ENCODE measurements at places on chromosomes 2 and 18. TPM values are rescaled to one million over a fixed set of nuclear protein-coding genes. Genes with fewer than 3 reads are reported as not detected.

B4GALT6 gene
- polyA plus RNA-seq: not detected

MRPL19 gene
- polyA plus RNA-seq: 29.6 TPM

CACNB4 gene
- not detected for polyA plus RNA-seq

MDH1B gene
- polyA plus RNA-seq: 0.44 TPM

HRH4 gene
- 1.1 TPM for polyA plus RNA-seq

APCDD1 gene
- polyA plus RNA-seq: not detected

- no peak overlapping the region for H3K4me3 ChIP-seq
- no peaks in the 10 kb centered on the region for H3K4me1 ChIP-seq
- H3K36me3 ChIP-seq: no peaks in the 10 kb centered on the region
- H3K27ac ChIP-seq: no peak overlapping the region
- DNase-seq: no peak
These were observed 567.8 kb upstream of the KLHL29 start for GRCh38 chr2:22817197-22817596.

GRCh38 chr2:171788316-171788993, 101.2 kb downstream of the DYNC1I2 start:
- H3K36me3 ChIP-seq: peaks cover 33% of the 10 kb centered on the region
- no peaks in the 10 kb centered on the region for H3K27me3 ChIP-seq
- no peaks in the 10 kb centered on the region for H3K4me1 ChIP-seq
- no peak overlapping the region for H3K27ac ChIP-seq

- H3K4me1 ChIP-seq: no peaks in the 10 kb centered on the region
- no peak overlapping the region for H3K4me3 ChIP-seq
- DNase-seq: no peak
- no peaks in the 10 kb centered on the region for H3K27me3 ChIP-seq
- H3K27ac ChIP-seq: no peak overlapping the region
These were observed 57.1 kb upstream of the GPR45 start for GRCh38 chr2:105184420-105184819.

GRCh38 chr18:13397504-13398163, 179.1 kb downstream of the LDLRAD4 start:
- H3K36me3 ChIP-seq: no peaks in the 10 kb centered on the region
- H3K27me3 ChIP-seq: no peaks in the 10 kb centered on the region
- no peak for DNase-seq
- H3K27ac ChIP-seq: no peak overlapping the region
- H3K4me3 ChIP-seq: no peak overlapping the region

- no peak for DNase-seq
- H3K27me3 ChIP-seq: no peaks in the 10 kb centered on the region
- H3K4me1 ChIP-seq: no peaks in the 10 kb centered on the region
- no peak overlapping the region for H3K4me3 ChIP-seq
These were observed 1321.9 kb upstream of the CHAC2 start for GRCh38 chr2:52445686-52446085.

DNA sequence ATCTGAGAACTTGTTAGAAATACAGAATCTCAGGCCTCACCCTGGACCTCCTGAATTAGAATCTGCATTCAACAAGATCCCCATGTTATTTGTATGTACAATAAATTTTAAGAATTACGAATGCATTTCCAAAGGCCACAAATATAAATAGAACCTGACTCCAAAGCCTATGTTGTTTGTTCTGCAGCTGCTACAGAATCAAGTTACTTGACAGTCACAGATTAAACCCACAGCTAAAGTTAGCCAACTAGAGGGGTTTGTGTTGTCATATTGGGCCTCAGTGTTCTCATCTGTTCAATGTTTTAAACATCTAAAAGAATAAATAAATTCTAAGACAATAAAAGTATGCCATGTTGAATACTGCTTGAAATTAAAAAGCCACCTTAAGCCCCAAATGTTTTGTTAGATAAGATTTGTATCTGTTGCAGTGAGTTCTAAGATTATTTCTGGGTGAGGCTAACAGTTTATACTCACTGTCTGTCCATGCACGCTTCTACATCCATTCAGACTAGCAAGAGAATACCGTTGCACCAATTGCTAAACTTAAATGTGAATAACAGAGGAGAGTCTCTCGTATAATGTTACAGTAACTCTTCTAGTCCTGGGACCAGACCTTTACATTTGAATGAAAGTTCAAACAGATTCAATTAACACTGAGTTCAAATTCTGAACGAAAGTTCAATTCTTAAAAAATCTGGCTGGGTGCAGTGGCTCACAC, 200.4 kb downstream of the MEMO1 start:
- H3K4me3 ChIP-seq: no peak overlapping the region
- no peaks in the 10 kb centered on the region for H3K36me3 ChIP-seq
- no peak for DNase-seq
- H3K27me3 ChIP-seq: no peaks in the 10 kb centered on the region
- no peak overlapping the region for H3K27ac ChIP-seq

GRCh38 chr2:1868683-1869141, 124.4 kb upstream of the PXDN start:
- H3K27me3 ChIP-seq: no peaks in the 10 kb centered on the region
- no peak for DNase-seq
- no peak overlapping the region for H3K4me3 ChIP-seq
- no peak overlapping the region for H3K27ac ChIP-seq

- peak; percentile 83 for DNase-seq
- peak overlapping the region; percentile 97 for H3K27ac ChIP-seq
- H3K27me3 ChIP-seq: no peaks in the 10 kb centered on the region
- peaks cover 56% of the 10 kb centered on the region for H3K4me1 ChIP-seq
- H3K36me3 ChIP-seq: no peaks in the 10 kb centered on the region
These were observed 207.9 kb downstream of the ARL4C start for GRCh38 chr2:234288974-234289455.

DNA sequence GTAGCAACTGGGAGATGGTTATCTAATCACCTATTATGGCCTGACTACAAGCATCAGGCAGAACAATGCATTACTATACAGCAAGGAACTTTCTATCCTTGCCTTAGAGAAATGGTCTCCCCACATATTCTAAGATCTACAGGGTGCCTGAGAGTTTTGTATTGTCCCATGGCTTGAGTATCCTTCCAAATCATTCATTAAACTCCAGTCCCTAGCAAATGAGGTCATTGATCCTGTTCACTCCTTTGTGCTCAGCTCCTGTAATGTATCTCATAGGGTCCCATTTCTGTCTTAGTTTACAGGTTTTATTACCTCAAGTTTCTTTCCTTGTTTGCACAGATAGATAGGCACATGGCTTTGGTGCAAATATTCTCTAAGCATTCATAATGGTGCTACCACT, 9.0 kb downstream of the HNMT start:
- H3K27ac ChIP-seq: no peak overlapping the region
- H3K4me1 ChIP-seq: no peaks in the 10 kb centered on the region
- H3K36me3 ChIP-seq: no peaks in the 10 kb centered on the region
- H3K4me3 ChIP-seq: no peak overlapping the region

GRCh38 chr2:43896906-43897305, 58.1 kb downstream of the ABCG8 start:
- no peak overlapping the region for H3K27ac ChIP-seq
- peaks cover 26% of the 10 kb centered on the region for H3K36me3 ChIP-seq
- H3K4me3 ChIP-seq: no peak overlapping the region
- H3K27me3 ChIP-seq: no peaks in the 10 kb centered on the region
- no peaks in the 10 kb centered on the region for H3K4me1 ChIP-seq

DNA sequence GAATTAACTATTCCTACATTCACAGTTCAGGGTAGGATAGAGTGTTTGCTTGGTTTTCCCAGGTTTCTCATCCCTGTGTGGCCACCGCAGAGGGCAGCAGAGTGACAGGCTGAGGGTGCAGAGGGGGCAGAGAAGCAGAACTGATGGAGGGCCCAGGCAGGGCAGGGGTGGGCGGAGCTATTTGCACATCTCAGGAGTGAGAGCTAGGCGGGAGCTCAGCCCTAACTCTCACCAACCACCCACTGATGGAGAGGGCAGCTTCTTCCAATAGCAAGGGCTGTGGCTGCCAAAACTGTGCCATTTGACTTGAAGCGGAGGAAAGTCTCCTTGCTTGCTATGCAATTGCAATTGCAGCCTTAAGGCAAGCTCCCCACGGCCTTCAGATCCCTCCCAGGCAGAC, 12.0 kb upstream of the DARS1 start:
- H3K4me3 ChIP-seq: no peak overlapping the region
- H3K36me3 ChIP-seq: no peaks in the 10 kb centered on the region
- no peaks in the 10 kb centered on the region for H3K4me1 ChIP-seq
- no peak for DNase-seq
- H3K27me3 ChIP-seq: no peaks in the 10 kb centered on the region

DNA sequence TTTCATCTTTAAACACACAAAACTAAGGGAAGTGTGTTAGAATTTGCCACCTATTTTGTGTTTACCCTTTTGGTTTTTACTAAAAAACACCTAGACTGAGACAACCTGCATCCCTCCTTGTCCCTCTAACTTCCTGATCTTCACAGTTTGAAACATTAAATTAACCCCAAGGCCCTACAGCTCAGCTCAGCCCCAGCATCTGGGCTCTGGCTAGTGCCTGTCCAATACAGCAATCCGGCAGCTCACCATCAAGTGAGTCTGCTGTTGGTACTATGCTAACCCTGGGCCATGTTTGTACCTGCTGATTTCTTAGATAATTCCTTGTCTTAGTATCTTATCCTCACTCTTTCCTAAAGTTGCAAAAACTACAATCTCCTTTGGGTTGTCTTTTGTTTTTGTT, 162.4 kb downstream of the DSEL start:
- DNase-seq: no peak
- no peaks in the 10 kb centered on the region for H3K36me3 ChIP-seq
- no peak overlapping the region for H3K4me3 ChIP-seq
- H3K27ac ChIP-seq: no peak overlapping the region
- H3K4me1 ChIP-seq: no peaks in the 10 kb centered on the region

GRCh38 chr2:95063086-95063958, 37.8 kb downstream of the MAL start:
- DNase-seq: no peak
- peaks cover 30% of the 10 kb centered on the region for H3K4me1 ChIP-seq
- no peaks in the 10 kb centered on the region for H3K27me3 ChIP-seq
- no peak overlapping the region for H3K4me3 ChIP-seq
- no peaks in the 10 kb centered on the region for H3K36me3 ChIP-seq
- H3K27ac ChIP-seq: peak overlapping the region; percentile 12

GRCh38 chr2:149089068-149089467, 50.6 kb downstream of the LYPD6B start:
- DNase-seq: no peak
- no peaks in the 10 kb centered on the region for H3K4me1 ChIP-seq
- no peaks in the 10 kb centered on the region for H3K36me3 ChIP-seq
- no peak overlapping the region for H3K4me3 ChIP-seq

DNA sequence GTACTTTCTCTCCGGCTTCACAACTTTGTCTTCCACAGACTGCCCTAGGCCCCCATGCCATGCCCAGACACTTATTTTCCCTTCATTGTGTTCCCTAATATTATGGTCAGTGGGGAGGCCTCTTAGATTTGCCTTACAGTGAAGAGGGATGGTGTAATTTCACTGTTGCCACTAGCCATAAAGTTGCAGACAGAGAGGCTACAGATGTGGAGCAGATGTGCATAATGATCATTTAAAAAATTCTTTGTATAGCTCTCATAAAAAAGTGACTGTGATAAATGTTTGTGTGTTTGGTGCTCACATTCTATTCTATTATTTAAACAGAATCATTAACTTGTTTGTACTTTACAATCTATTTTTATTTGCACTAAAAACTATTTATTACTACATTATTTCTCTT, 67.5 kb upstream of the FN1 start:
- no peaks in the 10 kb centered on the region for H3K4me1 ChIP-seq
- DNase-seq: no peak
- H3K4me3 ChIP-seq: no peak overlapping the region
- H3K36me3 ChIP-seq: no peaks in the 10 kb centered on the region

GRCh38 chr18:37717098-37717497, 151.5 kb upstream of the CELF4 start:
- H3K4me1 ChIP-seq: no peaks in the 10 kb centered on the region
- no peak overlapping the region for H3K4me3 ChIP-seq

- H3K27me3 ChIP-seq: peaks cover 7% of the 10 kb centered on the region
- H3K4me3 ChIP-seq: no peak overlapping the region
- no peaks in the 10 kb centered on the region for H3K36me3 ChIP-seq
- H3K27ac ChIP-seq: no peak overlapping the region
- H3K4me1 ChIP-seq: no peaks in the 10 kb centered on the region
These were observed 997 bp upstream of the DRC1 start for GRCh38 chr2:26400723-26401122.

- no peaks in the 10 kb centered on the region for H3K4me1 ChIP-seq
- H3K36me3 ChIP-seq: no peaks in the 10 kb centered on the region
- H3K4me3 ChIP-seq: no peak overlapping the region
- no peak overlapping the region for H3K27ac ChIP-seq
These were observed 306.1 kb upstream of the KLHL29 start for GRCh38 chr2:23078784-23079434.
